Activated T-cell treated with anti-CD3 and anti-CD28 coated beads, Interleukin-2, amount 50 U/mL, for 48 hours (primary cell): ENCODE measurements at places on chromosomes 4 and X.

DNA sequence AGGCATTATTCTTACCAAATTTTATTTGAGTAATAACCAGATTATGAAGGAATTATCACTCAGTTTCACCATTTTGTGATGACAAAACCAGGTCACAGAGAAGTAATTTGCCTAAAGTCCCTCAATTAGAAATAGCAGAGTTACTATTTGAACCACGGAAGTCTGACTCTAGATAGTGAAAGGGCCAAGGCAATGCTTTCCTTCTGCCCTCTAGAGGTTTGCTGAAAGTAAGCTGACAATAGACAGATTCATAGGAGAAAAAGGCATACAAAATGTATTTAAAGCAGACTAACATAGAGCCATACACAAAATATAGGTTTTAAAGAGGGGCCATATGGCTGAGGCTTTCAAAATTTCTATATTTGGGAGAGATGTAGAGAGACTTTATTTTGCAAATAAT lies 43.1 kb downstream of the CXXC4 start:
- DNase-seq: no peak

- DNase-seq: no peak
Measured at GRCh38 chrX:68440442-68440841, 7.1 kb upstream of the OPHN1 start.

- no peak for DNase-seq
Measured at GRCh38 chrX:134868771-134869495, 121.9 kb upstream of the SMIM10 start.

GRCh38 chrX:118254611-118255010 lies 91.3 kb upstream of the WDR44 start:
- peak; percentile 50 for DNase-seq

GRCh38 chr4:173289353-173289727 lies 44.8 kb downstream of the HMGB2 start:
- DNase-seq: no peak

DNA sequence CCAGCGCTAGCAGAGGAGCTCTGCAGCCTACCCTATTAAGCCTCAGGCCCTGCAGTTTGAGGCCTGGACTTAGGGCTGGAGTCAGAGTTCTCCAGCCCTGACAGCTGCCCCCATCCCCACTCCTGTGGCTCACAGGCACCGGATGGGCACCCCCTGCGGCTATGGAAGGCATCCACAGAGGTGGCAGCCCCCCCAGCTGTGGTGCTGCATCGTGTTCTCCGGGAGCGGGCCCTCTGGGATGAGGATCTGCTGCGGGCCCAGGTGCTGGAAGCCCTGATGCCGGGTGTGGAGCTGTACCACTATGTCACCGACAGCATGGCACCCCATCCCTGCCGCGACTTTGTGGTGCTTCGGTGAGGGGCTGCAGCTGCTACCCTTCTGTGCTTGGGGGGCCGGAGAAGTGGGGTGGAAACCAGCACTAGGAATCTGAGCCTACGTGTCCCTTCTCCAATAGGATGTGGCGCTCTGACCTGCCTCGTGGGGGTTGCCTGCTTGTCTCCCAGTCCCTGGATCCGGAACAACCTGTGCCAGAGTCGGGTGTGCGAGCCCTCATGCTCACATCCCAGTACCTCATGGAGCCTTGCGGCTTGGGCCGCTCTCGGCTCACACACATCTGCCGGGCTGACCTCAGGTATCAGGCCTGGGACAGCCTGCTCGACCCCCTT lies 76.2 kb downstream of the STARD8 start:
- DNase-seq: no peak

- no peak for DNase-seq
Measured at GRCh38 chr4:6632125-6632524, 8.4 kb upstream of the MRFAP1 start.

GRCh38 chrX:17374619-17375366 lies at the start of gene NHS:
TSS of gene NHS (plus strand) at chrX:17375200. CDS start at chrX:17375758, 558 bp downstream.
- DNase-seq: peak; percentile 21

DNA sequence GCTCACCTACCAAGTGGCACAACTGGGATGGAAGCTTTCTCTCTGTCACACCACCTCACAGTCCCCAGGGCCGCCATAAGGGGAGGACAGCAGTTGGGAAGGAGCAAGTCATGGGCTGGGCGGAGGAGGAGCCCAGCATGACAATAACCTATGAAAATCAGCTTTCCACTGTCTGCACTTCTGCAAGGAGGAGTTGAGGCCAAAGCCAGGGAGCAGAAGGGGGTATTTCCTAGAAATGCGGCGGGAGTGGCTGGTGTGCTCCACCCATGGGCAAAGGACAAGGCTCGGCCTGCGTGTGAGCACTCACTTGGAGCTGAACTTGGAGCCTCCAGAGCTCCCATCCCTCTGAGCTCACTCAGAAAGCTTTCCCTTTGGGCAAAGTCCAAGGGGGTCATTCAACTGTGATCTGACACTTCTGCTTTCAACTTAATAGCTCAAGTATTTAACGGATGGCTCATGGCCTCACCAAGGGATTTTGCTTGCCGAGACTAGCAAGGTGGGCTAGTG lies 18.5 kb downstream of the APLN start:
- DNase-seq: no peak

- DNase-seq: no peak
Measured at GRCh38 chr4:67020438-67020797, 524.9 kb downstream of the CENPC start.

- no peak for DNase-seq
Measured at GRCh38 chrX:49187028-49187394, 838 bp upstream of the PRICKLE3 start.
